NT2/D1 (cell line): ENCODE measurements at places on chromosomes 4 and X.

DNA sequence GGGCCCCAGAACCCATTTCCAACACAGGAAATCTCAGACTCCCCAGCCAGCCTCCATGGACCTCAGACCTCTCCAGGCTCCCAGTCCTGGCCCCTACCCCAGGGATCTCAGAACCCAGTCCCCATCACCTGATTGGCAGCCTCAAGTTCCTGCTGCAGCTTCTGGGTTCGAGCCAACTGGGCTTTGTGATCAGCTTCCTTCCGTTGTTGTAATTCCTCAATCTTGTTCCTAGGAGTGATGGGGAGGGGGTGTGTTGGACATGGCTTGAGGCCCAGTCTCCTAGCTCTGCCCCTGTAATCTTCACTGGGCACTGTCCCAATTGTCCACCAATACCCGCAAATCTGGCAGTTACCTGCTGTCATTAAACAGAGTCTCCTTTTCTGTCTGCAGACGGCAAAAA is 12.6 kb downstream of the GRIPAP1 start:
- no peak for DNase-seq

GRCh38 chrX:129093706-129094105 is 429.6 kb downstream of the SMARCA1 start:
- no peak for DNase-seq

- DNase-seq: no peak
Observed at GRCh38 chrX:3743801-3744439, 30.5 kb upstream of the PRKX start.

- DNase-seq: no peak
Observed at GRCh38 chr4:126271292-126271691, 956.5 kb downstream of the FAT4 start.

- no peak for DNase-seq
Observed at GRCh38 chrX:11864171-11864570, 106.1 kb downstream of the MSL3 start.
